ENCODE measurements at places on chromosomes 2 and 18.

GRCh38 chr2:239327536-239328350, 73.1 kb downstream of the HDAC4 start:
- no peak for DNase-seq

- DNase-seq: no peak
These were observed 415.3 kb upstream of the ZEB2 start for GRCh38 chr2:144935191-144935590.

DNA sequence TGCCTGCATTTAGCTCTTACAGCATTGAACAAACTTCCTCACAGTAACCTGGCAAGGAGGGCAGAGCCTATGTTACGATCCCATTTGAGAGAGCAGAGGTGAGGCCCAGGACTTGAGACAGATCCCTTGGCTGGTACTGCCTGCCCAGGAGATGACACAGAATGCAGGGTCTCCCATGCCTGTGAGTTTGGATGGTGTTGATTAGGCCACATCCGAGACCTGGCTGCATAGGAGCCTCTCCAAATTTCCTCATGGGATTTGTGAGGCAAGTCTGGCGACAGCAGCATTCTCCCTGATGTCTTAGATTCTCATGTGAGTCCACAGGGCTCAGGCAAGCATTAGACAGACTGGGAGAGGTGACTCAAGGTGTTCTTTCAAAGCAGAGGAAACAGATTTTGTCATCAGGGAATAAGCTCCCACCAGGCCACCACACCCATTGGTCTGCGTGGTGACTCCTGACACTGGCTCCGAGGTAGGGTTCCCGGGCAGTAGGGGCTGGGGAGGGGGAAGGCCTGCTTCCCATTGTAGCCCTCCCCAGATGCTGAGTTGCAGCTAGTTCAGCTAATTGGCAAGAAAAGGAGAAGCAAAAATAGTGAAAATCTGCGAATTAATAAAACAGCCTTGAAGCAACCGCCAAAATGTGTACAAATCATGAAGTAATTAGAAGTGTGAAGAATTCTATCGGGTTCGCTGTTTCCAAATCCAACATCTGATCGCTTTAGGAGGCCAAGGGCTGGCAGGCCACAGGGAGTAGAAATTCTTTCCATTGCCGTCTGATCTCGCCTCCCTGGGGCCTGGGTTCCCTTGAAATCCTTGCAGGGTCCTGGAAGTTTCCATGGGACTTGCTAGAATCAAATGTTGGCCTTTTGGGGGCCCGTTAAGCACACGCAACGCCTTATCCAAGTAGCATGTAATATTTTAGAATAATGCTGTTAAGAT, 68.0 kb downstream of the MAPK4 start:
- DNase-seq: no peak

DNA sequence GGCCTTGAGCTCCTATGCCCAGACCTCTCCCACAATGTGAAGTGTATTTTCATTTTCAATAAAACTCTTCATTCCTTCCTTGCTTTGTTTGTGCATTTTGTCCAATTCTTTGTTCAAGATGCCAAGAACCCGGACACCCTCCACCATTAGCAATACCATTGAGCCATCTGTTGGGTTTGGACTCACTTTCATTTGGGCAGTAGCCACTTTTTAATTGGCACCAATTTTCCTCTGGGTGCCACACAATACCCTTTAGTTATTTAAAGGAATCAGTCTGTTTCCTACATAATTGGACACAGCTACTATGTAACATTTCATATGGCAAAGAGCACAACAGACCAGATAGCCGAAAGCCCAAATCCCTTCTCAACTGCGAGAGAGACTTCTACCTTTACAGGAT, 22.5 kb upstream of the SLC35G4 start:
- DNase-seq: no peak

- no peak for DNase-seq
These were observed 44.1 kb downstream of the GATA6 start for GRCh38 chr18:22213333-22213973.

Data from AG04450 (cell line).